ENCODE measurements at places on chromosomes 1 and 21.

- no peak for DNase-seq
Observed at GRCh38 chr1:39159224-39160036, 45.1 kb upstream of the MACF1 start.

GRCh38 chr1:230465691-230466090 is 39.6 kb upstream of the PGBD5 start:
- no peak for DNase-seq

GRCh38 chr1:229578168-229579058 is 19.9 kb upstream of the ABCB10 start:
- DNase-seq: no peak

GRCh38 chr1:168513656-168514404 is 30.0 kb downstream of the XCL2 start:
- DNase-seq: no peak

DNA sequence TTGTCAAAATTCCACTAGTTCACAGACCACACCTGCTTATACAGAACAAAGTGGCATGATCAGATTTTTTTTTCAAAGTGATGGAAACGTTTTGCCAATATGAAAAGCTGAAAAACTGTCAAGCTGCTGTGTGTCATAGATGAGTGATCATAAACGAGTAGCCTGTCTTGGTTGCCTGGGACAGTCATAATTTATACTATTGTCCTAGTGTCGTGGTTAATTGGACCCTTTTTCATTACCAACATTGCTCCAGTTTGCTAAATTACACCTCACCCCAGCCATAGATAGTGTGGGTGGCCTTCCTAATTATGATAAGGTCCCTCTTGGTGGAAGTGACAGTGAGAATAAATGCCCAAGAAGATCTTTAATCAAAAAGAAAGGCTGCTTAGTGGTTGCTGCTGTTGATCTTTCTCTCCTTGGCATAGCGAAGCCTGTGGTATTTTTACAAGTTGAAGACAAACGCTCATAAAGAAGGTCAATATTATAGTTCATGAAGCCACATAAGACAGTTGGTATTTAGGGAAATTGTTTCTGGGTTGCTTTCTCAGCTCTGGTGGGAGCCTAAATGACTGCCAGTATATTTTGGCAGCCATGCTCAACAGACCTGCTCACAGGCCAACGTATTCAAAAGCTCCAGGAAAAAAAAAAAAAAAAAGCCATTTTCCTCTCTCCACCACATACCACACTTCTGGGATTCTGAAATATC is 478.1 kb downstream of the PLA2G4A start:
- DNase-seq: no peak

- DNase-seq: no peak
Observed at GRCh38 chr1:27795601-27796000, 22.6 kb downstream of the STX12 start.

- DNase-seq: no peak
Observed at GRCh38 chr1:31487143-31487542, 74.1 kb downstream of the SERINC2 start.

GRCh38 chr1:107019166-107019565 is 37.3 kb upstream of the PRMT6 start:
- DNase-seq: no peak

GRCh38 chr1:241286486-241286885 is 70.5 kb downstream of the RGS7 start:
- no peak for DNase-seq

DNA sequence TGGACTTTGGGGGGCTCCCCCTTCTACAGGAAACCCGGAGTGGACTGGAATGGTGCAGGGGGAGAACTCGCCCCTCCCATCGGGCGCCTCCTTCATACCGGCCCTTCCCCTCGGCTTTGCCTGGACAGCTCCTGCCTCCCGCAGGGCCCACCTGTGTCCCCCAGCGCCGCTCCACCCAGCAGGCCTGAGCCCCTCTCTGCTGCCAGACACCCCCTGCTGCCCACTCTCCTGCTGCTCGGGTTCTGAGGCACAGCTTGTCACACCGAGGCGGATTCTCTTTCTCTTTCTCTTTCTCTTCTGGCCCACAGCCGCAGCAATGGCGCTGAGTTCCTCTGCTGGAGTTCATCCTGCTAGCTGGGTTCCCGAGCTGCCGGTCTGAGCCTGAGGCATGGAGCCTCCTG is at the start of gene TNFRSF14:
Gene TNFRSF14, plus strand, starts transcription at position 95 of the 401 bp plus-strand sequence. Its CDS starts 294 bp downstream, at position 389.
- no peak for DNase-seq

DNA sequence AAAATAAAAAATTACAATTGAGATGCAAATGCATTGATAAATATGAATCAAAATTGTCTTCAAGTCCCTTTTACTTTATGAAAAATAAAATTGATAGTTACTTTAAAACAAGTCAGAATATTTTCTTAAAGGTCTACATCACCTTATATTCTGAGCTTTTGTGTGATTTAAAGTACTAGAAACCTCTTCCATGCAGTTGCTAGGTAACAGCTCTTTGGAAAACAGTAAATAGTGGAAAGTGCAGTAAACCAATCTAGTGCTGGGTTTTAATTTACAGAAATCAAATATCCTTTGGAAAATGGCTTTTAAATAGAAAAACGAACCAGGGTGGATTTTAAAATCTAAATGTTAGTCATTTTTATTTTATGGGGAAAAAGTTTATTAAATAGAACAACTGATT is 227.9 kb downstream of the KCNT2 start:
- DNase-seq: no peak

DNA sequence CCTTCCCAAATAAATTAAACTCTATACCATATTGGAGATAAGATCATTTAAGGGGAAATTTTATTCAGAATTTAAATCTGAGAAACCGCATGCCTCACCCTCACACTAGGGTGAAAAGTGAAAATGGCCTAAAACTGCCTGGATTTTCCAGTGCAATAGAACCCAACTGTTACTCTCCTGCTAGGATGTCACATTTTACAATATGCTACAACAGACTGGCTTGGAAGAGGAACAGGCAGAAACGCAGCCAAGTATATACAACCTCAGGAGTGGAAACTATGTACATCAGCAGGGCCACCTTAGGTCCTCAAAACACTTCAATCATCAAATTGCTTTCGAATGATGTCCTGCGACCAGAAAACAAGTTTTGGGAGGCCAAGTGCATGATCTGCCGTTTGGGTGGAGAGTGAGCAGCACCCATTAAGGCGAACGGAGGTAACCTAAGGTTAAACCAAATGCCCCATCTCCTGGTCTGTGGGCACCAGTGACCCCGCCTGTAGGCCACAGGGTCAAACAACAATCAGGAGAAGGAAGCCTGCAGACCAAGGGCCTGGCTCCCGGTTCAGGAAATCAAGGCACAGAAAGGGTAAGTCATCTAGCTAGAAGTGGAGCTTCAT is 4.9 kb downstream of the RCAN1 start:
- DNase-seq: peak; percentile 67

DNA sequence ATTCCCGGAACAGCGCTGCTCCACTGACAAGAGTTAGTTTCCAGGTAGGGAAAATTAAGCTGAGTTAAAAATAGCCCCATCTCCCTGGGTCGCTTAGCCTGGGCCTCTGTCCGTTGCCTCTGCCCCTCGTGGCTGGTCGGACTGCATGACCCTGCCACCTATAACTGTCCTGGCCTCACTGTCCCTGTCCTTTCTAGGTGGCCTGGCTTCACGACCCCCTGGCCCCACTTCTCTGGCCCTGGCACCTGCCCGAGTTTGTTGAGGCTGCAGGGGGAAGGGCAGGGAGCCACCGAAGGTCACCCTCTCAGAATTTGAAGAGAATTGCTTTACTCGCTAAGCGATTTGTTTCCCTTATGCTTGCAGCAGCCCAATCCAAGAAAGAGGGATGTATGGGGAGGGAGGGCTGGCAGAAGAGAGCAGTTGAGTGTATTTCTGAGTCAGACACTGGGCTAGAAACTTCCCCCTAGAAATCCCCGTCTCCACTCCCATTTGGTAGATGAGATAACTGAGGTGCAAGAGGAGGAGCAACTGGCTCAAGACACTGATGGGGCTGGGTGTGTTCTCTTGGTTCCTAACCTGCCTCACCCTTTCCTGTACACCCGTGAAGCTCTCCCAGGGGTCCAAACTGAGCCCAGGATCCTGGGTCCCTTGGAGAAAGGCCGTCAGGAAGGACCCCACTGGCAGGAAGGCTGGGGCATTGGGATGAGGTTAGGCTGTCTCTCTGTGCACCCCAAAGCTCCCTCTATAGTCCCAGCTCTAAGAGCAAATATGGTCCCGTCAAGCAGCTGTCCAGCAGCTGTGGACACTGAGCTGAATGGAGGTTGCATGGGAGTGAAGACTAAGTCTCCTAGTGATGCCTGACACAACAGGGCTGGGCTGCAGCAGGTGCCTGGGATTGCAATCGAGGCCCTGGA is 2.9 kb upstream of the EDN2 start:
- no peak for DNase-seq

- DNase-seq: no peak
Observed at GRCh38 chr1:46699666-46700065, 19.2 kb downstream of the EFCAB14 start.

- DNase-seq: no peak
Observed at GRCh38 chr21:44084496-44085241, 22.5 kb upstream of the PWP2 start.

GRCh38 chr1:21311016-21311415 is 20.8 kb upstream of the ECE1 start:
- DNase-seq: no peak

DNA sequence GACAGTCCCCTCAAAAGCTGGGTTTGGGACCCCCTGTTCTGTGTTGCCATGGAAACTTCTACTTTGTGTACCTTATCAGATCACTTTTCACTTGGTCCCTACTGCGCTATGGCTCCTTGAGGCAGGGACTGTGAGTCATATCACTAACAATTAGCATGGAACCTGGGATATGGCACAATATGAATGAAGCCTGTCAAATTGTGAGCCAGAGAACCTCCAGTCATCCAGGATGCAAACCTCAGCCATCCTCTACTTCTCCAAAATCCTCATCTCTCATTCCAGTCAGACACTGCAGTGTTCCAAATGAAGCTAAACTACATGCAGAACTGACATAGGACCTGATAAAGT is 11.2 kb upstream of the CAPZB start:
- no peak for DNase-seq

DNA sequence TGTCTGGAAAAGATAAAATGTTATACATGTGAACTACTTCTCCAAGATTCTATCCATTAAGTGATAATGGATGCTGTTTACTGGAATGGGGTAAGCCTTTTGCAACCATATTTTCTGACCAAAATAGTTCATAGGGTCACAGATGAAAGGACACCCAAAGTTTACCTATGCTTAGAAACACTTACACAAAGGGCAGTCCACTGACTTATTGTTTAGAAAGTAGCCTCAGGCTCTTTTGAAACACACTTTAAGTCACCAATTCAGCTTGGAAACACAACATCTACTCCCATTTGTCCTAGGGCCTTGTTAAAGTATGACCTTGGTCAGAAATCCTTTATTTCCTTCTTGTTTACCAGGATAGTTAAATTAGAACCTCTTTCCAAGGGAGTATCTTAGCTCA is 28.7 kb upstream of the VTCN1 start:
- no peak for DNase-seq

GRCh38 chr1:10751160-10751559 is 45.3 kb downstream of the CASZ1 start:
- no peak for DNase-seq

DNA sequence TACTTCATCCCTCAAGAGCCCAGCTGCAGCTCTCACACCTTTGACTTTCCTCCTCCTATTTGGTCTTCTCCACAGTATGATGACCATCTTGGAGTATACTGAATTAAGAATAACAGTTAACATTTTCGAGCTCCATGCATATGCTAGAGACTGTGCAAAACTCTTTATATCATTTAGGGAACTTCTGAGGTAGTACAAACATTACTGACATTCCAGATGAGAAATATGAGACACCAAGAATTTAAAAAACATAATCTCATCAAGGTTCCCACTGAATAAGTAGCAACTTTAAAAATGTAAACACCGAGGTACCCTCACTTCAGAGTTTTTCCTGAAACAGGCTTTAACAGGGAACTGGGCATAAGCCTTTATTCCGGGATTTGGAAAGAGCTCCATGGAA is 22.7 kb downstream of the FMO3 start:
- DNase-seq: no peak

DNA sequence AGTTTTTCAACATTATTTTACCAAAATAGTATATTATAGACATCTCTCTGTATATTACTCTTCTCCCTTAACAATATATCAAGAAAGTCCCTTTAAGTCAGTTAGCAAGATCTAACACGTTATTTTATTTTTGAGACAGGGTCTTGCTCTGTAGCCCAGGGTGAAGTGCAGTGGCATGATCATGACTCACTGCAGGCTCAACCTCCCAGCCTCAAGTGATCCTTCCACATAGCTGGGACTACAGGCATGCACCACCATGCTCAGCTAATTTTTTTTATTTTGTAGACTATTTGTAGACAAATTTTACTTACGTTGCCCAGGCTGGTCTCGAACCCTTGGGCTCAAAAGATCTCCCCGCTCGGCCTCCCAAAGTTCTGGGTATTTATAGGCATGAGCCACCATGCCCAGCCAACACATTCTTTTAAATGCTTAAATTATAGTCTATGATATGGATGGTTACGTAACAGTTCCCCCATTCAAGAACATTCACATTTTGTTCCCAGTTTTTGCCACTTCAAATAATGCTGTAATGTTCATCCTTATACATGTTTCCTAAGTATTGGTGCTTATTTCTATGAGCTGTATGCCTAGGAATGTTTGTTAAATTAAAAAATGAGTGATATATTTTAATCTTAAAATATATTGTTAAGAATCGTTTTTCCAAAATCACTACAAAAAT is 70.4 kb downstream of the TUT4 start:
- no peak for DNase-seq
